Aorta (tissue), 5 donors: ENCODE measurements at places on chromosomes 6 and 20. TPM values are rescaled to one million over a fixed set of nuclear protein-coding genes. Genes with fewer than 3 reads are reported as not detected.

The LINC00237 gene
- total RNA-seq = not detected

The NDRG3 gene
- total RNA-seq = 35.7 TPM

DNA sequence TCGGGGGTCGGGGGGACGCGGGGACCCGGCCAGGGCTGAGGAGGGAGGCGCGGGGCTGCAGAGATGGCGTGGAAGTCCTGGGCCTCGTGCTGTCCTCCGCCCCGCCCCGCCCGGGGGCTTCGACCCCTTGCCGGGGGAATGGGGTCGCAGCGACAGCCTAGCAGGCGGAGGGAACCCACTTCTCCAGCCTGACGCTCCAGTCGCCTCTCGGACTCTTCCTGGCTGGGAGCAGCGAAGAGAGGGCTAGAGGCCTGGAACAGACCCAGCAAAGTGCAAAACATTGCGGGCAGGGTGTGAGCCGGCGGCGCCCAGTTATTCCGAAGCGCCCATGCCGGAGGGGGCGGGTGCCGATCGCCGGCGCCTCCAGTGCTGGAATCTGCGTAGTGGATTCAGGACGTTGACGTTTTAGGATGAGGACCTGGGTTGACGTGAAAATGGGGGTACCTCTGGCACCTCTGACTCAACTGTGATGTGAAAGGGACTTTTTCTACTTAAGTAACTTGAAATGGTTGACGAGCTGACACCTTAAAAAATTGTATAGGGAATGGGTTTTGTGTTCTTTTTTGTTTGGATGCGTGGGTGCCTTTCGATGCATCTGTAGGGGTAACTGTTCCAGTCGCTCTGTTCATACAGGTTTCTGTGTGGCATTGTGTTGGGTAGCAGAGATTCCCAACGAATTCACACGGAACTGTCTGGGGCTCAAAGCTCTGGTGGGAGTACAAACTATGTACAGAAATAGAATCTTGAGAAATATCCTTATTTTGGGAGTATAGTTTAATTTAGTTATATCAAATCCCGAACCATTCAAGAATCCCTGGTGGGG is 1.4 kb downstream of the SLC35F1 start:
- peak overlapping the region; percentile 72 for H3K4me3 ChIP-seq
- H3K27me3 ChIP-seq = peaks cover 3% of the 10 kb centered on the region
- H3K27ac ChIP-seq = no peak overlapping the region
- no peak for DNase-seq
- no peaks in the 10 kb centered on the region for H3K4me1 ChIP-seq

The TFAP2C gene
- total RNA-seq = 0.54 TPM

DNA sequence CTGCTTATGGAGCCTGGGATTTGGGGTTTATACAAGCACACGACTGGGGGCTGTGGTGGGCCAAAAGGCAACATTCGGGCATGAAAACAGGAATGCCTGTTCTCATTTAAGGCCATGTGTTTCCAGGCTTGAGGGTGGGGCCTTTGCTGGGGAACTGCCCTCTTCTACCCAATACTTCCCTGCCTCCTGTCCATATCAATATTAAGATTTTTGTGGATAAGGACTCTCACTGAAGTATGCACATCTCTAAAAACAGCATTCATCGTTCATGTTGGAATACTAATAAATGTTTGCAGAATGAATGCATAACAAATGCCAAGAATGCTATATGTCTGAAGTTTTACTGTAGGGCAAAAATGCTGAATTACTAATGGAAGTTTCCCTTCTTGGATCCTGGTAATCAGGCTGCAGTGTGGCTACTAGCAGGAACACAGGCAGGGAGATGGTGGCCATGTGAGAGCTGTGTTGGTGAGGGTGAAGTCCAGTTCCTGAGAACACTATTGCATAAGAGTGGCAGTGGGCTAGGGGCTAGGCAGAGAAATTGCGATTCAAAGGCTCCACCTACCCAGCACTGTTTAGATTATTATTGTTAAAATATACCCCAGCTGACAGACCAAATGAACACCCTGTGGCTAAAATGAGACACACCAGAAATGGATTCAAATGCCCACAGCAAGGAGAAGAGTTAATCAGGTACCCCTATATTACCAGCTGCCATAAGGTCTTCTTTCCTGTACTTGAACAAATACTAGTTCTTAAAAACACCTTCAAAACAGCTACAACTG is 644.3 kb downstream of the EPM2A start:
- no peak for DNase-seq
- peaks cover 1% of the 10 kb centered on the region for H3K4me1 ChIP-seq
- H3K27me3 ChIP-seq = no peaks in the 10 kb centered on the region
- no peak overlapping the region for H3K27ac ChIP-seq
- H3K4me3 ChIP-seq = no peak overlapping the region
- H3K36me3 ChIP-seq = no peaks in the 10 kb centered on the region

DNA sequence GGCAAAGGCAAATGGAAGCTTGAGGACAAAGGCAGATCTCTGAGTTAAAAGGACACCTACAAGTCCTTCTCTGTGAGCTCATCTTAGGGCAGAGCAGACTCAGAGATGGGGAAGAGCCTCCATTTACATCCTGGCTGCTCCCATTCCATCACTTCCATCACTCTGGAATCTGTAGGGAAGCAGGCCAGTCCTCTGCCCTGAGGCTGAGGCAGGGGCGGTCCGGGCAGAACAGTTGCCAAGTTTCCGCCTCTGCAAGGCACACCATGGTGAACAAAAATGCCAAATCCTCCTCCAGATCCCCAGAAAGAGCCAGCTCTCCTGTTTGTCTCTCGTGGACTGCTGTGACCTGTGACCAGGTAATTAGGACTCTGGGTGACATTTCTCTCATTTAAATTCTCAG is 209.6 kb upstream of the SSTR4 start:
- H3K4me3 ChIP-seq = no peak overlapping the region
- no peaks in the 10 kb centered on the region for H3K36me3 ChIP-seq
- no peak for DNase-seq
- H3K4me1 ChIP-seq = no peaks in the 10 kb centered on the region
- H3K27me3 ChIP-seq = no peaks in the 10 kb centered on the region

The ELOVL4 gene
- total RNA-seq = 3.3 TPM

DNA sequence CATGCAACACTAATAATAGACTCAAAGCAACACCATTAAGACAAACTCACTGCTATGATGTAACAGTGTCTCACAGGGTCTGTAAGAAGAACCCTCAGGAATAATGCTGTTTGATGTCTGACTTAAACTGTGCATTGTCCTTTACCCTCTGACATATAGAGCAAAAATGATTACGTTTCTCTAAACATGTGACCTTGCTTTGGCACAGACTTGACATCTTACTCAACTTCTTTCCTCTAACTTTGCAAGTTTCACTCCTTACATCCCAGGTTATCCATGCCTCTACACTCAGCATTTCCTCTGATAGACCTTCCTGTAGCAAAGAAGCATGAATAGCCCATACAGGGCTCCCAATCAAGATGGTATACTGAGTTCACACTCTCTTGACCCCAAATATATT is 252.7 kb downstream of the UST start:
- H3K27me3 ChIP-seq = no peaks in the 10 kb centered on the region
- peaks cover 3% of the 10 kb centered on the region for H3K4me1 ChIP-seq
- no peak overlapping the region for H3K4me3 ChIP-seq
- no peak for DNase-seq
- H3K36me3 ChIP-seq = no peaks in the 10 kb centered on the region

DNA sequence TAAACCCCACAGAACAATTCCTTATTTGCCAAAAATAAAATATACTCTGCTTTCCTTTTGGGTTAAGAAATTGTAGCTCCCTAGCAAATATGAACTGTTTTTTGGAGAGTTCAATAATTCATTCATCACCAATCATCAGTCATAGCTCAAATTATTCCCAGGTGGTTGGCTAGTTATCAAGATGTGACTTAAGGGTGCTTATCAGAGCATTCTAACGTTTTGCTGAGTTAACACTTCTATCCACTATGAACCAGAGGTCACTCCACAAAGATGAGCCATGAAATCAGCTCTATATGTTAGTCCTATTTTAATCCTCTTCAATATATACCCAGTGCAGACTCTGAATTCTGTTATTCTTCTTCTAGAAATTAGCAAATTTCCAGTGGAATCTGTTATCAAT is 379.1 kb downstream of the TENT5A start:
- no peaks in the 10 kb centered on the region for H3K27me3 ChIP-seq
- no peaks in the 10 kb centered on the region for H3K4me1 ChIP-seq
- no peak for DNase-seq
- H3K36me3 ChIP-seq = no peaks in the 10 kb centered on the region
- no peak overlapping the region for H3K4me3 ChIP-seq
